ENCODE measurements at places on chromosomes 2 and 18. TPM values are rescaled to one million over a fixed set of nuclear protein-coding genes. Genes with fewer than 3 reads are reported as not detected.
A peak's percentile ranks its signal among the peaks of the same experiment; 100 is the strongest.

GRCh38 chr2:177326591-177326990 is 62.1 kb upstream of the NFE2L2 start:
- DNase-seq = no peak

The KLF7 gene
- total RNA-seq = 35.8 TPM

The MAP3K19 gene
- not detected for total RNA-seq

DNA sequence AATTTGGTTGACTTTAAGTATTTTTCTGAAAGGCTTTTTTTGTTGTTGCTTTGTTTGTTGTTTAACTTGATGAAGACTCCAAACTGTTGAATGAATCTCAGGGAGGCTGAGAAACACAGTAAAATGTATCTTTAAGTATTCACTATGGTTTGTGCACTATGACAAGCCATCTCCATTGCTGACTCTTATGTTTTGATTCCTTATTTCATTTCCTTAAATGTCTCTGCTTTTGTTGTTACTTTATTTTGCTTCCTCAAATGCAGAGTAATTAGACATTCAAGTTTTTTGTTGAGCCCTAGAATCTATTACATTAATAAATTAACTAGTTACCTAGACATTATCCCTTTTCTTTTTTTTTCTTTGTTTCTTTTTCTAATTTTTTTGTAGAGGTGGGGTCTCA is 46.3 kb upstream of the SLC39A10 start:
- no peak for DNase-seq

- no peak for DNase-seq
Measured at GRCh38 chr2:134252092-134252750, 1.7 kb upstream of the MGAT5 start.

- DNase-seq = no peak
Measured at GRCh38 chr2:218569661-218570500, 1.2 kb downstream of the CNOT9 start.

- DNase-seq = peak; percentile 40
Measured at GRCh38 chr2:65656160-65656718, 223.8 kb upstream of the SPRED2 start.

DNA sequence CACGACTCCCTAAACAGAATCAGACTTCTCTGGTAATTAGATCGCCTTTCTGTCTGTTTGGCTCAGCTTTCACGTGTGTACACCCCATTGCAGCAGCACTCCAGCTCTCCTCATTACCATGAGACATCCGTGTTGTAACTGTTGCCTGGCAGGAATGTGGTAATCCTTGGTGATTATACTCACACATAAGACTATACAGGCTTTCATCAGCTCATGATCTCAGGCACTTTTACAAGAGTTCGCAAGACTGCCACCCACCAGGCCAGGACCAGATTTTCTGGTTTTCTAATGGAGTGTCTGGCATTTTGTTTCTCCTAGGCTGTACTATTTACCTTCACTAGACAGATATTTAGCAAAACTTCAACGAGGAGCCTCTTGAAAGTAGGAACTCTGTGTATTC is 50.2 kb downstream of the ACVR1 start:
- DNase-seq = no peak

- DNase-seq = no peak
Measured at GRCh38 chr18:9684881-9685614, 23.1 kb upstream of the RAB31 start.

GRCh38 chr2:89850481-89850880 is 1159.0 kb downstream of the RPIA start:
- peak; percentile 84 for DNase-seq

The FOXI3 gene
- not detected for total RNA-seq

DNA sequence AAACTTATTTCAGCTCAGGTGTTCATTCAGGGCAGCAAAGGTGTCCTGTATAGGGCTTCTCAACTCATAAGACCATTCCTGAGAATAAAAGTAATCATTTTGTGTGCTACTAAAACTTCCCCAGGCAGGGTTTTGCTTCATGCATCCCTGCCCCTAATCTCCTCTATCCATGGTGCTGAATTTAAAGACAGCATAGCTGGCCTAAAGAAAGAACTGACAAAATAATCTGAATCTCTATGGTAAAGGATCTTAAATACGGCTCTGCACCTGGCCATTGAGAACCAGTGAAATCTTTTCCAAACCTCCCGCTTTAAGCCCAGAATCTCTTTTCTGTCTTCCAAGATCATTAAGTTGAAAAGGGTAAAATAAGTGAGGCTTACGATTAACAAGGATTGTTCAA is 292.1 kb upstream of the KLHL29 start:
- no peak for DNase-seq

GRCh38 chr2:160910681-160911080 is 249.5 kb upstream of the TANK start:
- DNase-seq = no peak

DNA sequence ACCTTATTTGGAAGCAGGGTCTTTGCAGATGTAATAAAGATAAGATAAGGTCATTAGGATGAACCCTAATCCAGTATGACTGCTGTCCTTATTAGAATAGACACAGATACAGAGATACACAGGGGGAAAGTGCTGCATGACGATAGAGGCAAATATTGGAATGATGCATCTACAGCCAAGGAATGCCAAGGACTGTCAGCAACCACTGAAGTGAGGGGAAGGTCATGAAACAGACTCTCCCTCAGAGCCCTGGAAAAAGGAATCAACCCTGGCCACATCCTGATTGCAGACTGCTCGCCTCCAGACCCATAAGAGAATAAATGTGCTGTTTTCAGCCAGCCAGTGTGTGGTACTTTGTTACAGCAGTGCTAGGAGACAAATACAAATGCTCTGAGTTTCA is 14.8 kb downstream of the TMEM237 start:
- DNase-seq = no peak

The SYT4 gene
- total RNA-seq = 4.7 TPM

DNA sequence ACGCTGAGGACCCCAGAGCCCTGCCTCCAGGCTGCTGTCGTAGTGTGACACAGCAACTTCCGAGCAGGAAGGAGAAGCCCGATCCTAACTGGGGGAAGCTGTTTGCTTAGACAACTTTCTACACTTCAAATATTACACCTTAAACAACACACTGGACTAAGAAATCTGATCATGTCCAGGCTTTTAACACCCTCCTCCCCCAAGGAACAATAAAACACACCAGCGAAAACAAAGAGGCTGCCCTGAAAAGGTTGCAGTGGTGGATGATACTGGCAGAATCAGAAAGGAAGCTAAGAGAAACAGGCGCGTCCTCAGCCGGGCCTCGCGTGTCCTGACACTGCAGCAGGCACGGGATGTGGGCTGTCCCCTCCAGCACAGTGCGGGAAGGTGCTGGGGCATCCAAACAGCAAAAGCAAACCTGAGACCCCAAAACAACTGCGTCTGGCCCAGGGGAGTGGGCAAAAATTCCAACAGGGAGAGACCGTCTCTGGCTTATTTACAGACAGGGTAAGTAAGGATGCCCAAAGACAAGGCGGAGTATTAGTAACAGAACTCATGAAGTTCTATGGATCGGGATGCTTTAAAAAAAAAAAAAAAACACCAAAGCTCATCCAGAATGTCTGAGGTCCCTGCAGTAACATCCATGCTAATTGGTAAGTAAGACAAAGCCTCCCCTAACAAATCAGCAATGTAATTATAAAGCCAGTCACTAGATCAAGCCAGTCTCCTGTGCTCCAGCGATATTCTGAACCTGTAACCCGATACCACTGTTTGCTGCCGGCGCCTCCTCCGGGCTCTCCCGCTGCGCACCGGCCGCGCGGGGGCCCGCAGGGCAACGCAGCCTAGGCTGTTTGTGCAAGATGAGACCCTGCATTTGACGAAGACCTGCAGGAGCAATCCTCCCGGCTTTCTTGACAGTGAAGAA is 9.0 kb downstream of the SERTAD2 start:
- DNase-seq = no peak

- DNase-seq = no peak
Measured at GRCh38 chr2:222268311-222268990, 30.3 kb downstream of the PAX3 start.

DNA sequence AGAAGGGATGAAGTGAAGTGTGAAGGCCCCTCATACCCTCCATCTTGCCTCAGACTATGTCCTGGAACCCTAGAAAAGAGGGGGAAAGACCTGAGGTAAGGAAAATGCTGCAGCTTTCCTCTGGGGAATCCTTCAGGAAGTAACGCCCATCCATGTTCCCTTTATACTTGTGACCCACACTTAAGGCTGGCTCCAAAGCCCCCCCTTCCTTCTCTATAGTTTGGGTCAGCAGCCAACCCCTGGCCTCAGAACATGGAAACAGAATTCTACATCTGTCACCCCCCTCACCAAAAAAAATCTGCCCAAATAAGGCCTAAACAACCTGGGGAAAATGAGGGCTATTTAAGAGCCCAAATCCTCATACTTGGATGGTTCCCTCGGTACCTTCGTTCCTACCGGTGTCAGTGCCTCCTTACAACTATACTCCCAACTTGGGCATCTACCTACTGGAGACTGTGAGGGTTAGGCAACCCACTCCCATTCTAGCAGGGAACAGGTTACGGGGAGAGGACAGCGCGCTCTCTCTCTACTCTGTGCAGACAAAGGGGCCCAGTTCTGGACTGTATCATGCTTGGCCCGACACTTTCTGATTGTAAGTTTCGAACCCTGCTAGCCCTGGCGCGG is 689 bp downstream of the OST4 start:
- DNase-seq = peak; percentile 82

DNA sequence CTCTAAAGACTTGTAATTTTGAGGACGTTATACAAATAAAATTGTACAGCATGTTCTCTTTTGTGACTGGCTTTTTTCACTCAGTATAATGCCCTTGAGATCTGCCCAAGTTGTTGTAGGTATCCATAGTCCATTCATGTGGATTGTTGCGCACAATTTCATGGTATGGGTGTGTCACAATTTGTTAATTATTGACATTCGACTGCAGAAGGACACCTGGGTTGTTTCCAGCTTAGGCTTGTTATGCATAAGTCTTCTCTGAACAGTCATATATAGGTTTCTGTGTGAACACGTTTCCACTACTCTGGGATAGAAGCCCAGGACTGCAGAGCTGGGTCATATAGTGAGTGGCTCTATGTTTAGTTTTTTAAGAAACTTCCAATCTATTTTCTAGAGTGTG is 800.8 kb upstream of the SALL3 start:
- DNase-seq = no peak

DNA sequence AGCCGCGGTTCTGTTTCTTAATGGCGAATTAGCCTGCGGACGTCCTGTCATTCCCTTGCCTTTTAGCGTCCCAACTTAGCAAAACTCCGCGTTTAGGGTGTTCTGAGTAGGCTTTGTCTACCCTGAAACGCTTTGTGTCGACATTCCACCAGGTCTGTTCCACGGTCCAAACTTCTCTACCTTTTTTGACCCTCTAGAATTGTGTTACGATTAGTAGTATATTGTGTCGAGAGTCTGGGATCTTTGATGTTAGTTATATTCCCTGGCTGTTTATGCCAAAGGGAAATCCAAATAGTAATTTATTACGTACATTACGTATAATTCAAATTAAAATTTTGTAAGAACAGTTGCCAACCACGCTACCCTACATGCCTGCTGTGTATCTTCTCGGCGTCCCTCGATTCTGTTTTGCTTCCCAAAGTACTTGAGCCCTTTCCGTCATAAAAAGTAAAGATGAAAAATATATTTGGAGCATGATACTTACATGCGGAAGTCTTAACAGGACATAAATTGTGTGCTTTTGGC is 495 bp upstream of the TTC32 start:
- no peak for DNase-seq

GRCh38 chr2:113692698-113693428 is 63.6 kb downstream of the SLC35F5 start:
- DNase-seq = no peak

DNA sequence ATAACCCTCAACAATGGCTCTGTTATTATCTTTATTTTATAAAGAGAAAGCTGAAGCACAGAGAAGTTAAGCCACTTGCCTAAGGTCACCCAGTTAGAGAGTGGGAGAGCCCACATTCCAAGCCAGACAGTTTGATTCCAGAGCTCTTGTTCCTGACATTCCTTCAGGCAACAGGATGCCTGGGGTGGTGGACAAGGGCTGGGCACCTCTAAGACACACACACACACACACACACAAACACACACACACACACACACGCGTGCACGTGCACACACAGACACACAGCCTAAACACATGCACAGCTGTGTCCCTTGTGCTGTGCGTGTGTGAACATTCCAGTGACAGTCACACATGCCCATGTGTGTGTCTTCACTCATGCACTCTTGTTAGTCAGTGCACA is 26.4 kb downstream of the CELF4 start:
- no peak for DNase-seq

- no peak for DNase-seq
Measured at GRCh38 chr18:56238576-56238975, 399.8 kb downstream of the TXNL1 start.

GRCh38 chr2:71606244-71606643 is 152.9 kb downstream of the DYSF start:
- peak; percentile 70 for DNase-seq

The RNF152 gene
- 45.7 TPM for total RNA-seq

DNA sequence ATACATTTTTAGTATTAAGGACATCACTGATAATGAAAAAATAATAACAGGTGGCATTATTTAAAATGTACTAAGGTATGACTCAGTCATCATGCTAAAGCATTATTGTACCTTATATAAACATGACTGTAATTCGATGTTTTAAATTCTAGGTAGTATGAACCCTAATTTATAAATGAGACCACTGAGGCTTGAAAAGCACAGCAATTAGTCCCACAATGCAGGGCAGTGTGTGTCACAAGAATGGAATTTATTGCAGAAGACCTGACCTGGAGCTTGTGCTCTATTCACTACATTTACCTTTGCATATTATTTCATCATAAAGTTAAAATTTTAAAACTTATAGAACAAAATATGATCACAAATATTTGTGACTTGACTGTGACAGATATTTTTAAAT is 358.5 kb upstream of the DSEL start:
- no peak for DNase-seq

DNA sequence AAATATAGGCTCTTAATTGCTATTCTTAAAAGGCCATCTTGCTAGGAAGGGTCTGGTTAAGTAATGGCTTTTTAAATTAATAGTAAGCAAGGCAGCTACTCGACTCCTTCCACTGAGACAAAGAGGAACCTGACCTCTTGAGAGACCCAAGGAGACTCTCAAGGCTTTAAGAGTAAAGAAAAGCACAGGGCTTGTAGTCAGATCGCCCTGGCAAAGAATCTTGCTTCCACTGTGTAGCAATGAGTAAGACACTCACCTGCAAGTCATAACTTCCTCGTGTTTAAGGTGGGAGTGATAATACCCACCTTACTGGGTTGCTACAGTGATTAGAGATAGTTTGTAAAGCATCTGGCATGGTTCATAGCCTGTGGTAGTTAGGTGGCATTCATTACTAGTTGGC is 274.5 kb downstream of the TSN start:
- DNase-seq = no peak

The PROC gene
- total RNA-seq = not detected

The CNDP1 gene
- total RNA-seq = 9.8 TPM

DNA sequence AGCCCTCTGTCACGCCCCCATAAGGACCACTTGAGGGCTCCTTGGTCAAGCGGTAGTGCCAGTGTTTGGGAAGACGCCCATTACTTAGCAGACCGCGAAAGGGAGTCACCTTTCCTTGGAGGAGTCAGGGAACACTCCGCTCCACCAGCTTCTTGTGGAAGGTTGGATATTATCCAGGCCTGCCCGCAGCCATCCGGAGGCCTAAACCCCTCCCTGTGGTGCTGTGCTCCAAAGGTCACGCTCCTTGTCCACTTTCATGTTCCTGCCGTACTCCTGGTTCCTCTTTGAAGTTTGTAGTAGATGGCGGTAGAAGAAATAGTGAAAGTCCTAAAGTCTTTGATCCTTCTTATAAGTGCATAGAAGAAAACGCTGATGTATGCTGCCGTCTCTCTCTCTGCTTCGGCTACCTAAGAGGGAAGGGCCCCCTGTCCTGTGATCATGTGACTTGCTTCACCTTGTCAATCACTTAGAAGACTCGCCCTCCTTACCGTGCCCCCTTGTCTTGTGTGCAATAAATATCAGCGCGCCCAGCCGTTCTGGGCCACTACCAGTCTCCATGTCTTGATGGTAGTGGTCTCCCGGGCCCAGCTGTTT is 1.7 kb upstream of the CATIP start:
- no peak for DNase-seq

The TBR1 gene
- not detected for total RNA-seq

All from vagina (tissue), 2 donors.